Stimulated activated CD8-positive, alpha-beta memory T cell treated with anti-CD3 and anti-CD28 coated beads, Interleukin-15, amount 100 ng/mL, for 1 hour (primary cell): ENCODE measurements at places on chromosomes 2 and 18.

- no peak for DNase-seq
Measured at GRCh38 chr2:240042740-240043139, 10.6 kb downstream of the OR6B3 start.

DNA sequence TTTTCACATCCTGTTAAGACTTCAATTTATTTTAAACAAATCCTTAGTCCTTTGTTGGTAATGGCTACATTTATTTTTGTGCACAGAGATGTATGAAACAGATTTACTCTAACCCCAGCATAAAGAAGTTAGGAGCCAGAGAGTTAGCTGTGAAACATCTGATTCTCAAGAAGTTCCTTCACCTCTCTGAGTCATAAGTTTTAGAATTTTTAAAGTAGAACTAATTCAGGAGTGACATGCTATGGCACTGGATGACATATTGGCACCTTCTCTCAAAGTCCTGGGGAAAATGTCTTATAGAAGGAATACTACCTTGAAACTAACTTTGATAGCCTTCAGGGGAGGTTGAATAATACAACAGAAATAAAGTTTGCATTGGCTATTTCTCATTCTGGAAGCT is 6.4 kb upstream of the DSG2 start:
- DNase-seq = no peak

GRCh38 chr2:159217676-159218075 is 68.8 kb downstream of the WDSUB1 start:
- DNase-seq = no peak

- no peak for DNase-seq
Measured at GRCh38 chr2:64462940-64463700, 9.2 kb downstream of the LGALSL start.

DNA sequence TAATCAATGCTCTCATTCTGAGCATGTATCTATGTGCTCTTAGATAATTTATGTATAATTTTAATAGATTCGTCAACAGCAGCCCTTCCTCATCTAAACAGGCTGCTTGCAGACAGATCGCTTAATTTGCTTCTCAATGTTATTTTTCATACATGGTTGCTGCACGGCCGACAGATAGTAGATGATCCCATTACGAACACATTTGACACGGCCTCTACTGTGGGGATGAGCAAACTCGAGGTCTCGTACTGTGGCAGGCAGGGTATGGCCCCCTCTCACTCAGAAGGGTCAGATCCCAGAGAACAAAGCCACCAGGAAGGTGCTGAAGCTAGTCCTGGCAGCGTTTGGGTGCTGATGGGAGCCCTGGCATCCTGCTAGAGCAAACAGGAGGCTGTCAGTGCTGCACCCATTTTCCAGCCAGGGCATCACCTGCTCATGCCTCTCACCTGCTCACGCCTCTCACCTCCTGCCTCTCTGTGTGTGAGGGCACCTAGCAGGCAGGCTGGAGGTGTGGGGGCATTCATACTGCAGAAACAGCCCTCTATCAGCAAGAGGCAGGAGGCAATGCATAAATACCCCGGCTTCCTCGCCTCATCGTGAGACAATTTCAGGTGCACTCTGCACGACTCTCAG is 80.0 kb downstream of the KLHL29 start:
- DNase-seq = no peak

DNA sequence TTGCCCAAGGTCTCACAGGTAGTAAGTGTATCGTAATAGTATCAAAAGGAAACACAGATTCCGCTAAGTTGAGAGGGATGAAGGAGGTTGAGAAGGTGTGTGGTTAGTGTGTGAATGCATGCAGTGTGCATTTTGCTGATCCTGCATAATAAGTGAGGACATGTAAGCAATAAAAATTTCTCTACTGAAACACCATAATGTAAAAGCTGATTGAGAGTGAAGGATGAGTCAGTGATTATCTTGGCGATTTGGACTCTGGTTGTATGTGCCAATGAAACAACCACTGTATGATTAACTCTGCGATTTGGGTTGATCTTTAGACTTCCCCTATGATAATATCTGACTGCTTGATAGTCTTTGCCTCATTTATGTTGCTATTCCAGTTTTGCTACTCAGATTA is 16.7 kb upstream of the ADGRF3 start:
- DNase-seq = no peak
